ENCODE measurements at places on chromosomes 3 and 15.

- no peak for DNase-seq
These were observed 163.7 kb upstream of the TP63 start for GRCh38 chr3:189467451-189467850.

GRCh38 chr3:106327696-106328025 is 458.8 kb upstream of the CBLB start:
- DNase-seq: no peak

DNA sequence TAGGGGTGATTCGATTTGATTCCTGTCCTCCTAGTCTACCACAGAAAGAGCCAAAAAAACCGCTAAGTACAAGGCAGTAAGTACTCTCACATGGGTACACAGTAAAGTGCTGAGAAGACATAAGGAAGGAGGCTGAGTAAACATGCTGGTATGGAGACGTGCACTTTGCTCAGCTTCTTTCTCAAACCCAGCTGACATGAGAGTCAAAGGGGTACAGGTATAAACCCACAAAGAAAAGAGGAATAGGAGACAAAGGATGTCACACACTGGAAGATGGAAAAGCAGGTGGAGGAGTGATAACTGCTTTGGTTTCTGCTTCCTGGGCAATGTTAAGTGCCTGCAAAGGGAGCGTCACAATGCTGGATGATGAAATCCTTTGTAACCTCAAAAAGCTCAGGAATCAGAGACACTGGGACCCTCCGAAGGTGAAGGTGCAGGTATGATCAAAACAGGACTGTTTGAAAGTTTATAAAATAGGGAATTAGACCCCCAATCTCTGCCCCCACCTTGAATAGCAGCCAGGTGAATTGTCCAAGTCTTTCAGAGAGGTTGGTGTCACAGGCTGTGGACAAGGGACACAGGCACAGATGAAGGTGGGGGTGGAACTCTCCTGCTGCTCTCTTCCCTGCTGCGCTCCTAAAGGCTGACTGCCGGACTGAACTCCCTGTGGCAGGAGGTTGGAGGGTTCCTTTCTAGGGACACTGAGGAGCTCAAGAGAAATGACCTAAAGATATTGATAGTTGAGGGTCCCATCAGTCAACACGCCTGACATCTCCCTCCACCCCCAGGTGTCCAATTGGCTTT is 101.8 kb downstream of the RAB11A start:
- DNase-seq: no peak

GRCh38 chr3:54712539-54712938 is 215.3 kb downstream of the LRTM1 start:
- no peak for DNase-seq

GRCh38 chr3:126852511-126852910 is 130.4 kb upstream of the PLXNA1 start:
- no peak for DNase-seq

GRCh38 chr3:97952280-97952679 is 20.0 kb downstream of the RIOX2 start:
- DNase-seq: no peak
